Progenitor cell of endocrine pancreas (in vitro differentiated cells): ENCODE measurements at places on chromosomes 11 and 22.

DNA sequence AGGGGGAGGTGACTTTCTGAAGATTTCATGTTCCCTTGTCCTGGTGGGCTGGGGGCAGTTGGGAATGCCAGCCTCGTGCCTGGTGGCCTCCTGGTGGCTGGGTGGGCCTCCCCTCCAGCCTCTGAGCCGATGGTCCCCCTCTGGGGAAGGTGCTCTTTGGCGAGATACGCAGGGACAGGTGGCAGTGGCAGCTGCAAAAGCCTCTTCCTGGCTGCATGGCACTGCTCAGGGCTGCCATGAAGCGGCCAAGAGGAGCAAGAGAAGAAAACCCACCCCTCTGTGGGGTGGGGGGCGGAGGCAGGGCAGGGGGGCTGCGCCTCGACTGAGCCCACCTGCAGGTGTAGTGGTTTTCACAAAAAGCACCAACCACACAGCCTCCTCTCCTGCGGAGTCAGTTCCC lies 61.8 kb upstream of the PHF21B start:
- DNase-seq = no peak

DNA sequence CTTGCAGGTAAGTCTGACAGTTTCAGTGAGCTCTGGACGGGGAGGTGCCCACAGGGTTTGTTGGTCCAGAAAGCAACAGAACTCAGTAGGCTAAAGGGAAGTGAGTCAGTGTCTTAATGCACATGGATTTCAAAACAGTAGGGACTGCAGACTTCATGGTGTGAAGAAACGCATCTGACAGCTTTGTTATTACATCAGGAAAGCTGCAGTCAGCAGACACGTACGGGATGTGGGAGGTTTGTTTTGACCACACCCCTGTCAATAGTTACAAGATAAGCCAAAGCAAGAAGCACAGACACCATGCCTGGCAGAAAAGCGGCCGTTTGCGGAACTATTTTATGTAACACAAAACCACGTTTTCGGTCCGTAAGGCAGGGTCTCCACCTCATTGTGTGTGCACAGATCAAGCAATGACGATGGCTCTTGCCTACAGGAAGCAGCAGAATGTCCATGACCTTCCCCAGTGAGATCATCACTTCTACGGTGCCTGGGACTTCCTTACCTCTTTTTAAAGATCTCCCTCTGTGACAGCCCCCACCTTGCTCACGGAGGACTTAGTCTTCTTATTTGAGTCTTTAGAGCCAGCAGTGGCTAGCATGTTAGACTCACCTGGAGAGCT lies 58.2 kb upstream of the FTH1 start:
- no peak for DNase-seq

DNA sequence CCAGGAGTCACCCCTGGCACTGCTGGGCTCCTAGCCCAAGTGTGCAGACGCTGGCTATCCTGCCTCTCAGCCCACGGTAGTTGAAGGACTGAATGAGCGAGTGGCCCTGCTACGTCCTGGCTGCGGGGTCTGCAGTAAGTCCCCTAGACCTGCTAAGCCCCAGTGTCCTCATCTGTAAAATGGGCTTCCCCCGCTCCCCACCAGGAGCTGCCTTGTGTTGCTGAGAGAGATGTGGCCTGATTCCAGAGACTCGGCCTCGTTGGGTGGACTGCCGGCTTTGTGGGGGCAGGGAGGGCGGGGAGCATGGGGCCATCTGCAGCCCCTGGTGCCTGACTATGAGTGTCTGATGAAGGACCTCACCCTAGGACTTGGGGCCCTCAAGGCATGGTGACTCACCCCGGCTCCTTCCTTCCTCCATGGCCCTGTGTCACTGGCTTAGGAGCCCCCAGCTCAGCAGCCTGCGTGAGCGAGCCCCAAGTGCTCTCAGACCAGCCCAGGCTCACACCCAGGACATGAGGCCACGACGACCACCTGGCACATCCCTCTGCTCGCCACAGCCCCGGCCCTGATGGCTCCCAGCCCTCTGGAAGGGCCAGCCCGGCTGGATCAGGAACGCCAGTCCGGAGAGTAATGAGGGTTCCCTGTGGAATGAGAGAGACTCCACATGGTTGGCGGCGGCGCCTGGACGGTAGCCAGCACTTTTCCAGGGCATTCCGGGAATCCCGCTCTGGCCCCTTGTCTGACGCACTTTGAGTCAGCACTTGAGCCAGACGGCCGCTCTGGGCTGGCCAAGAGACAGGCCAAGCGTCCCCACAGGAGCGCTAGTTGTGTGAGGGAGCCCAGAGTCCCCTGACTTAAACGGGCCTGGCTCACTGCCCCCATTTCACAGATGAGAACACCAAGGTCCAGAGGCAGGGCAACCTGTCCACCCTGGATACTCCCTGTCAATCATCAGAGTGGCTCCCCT lies 50.5 kb upstream of the SHISAL1 start:
- no peak for DNase-seq

- DNase-seq = no peak
These were observed 11.7 kb downstream of the MSANTD2 start for GRCh38 chr11:124788521-124788920.

DNA sequence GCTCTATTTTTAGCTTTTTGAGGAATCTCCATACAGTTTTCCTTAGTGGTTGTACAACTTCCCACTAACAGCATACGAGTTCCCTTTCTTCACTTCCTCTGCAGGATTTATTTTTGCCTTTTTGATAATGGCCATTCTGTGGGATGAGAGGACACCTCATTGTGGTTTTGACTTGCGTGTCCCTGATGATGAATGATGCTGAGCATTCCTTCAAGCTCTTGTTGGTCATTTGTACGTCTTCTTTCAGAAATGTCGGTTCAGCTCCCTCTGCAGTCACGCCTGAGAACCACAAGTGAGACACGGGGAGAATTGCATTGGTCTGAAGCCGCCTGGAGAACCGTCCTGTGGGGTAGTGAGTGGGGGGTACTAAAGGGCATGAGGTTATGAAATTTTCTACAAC lies 2.0 kb upstream of the KRTAP5-10 start:
- no peak for DNase-seq

DNA sequence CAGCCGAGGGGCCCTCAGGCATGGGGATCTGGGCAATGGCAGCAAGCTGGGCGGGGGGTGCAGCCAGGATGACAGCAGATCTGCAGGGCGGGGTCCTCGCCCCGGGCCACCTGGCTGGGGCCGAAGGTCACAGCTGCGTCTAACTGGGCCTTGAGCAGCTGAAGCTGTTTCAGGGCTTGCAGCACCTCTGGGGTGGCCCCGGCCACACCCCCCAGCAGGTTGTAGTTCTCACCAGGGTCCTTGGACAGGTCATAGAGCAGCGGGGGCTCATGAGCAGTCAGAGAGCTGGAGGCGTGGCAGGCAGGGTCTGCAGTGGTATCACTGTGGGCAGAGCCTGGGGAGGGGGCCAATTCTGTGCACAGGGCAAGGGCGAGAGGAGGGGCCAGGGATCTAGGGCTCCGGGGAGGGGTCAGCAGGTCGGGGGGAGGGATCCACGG lies 2.8 kb downstream of the ARSA start:
- no peak for DNase-seq

DNA sequence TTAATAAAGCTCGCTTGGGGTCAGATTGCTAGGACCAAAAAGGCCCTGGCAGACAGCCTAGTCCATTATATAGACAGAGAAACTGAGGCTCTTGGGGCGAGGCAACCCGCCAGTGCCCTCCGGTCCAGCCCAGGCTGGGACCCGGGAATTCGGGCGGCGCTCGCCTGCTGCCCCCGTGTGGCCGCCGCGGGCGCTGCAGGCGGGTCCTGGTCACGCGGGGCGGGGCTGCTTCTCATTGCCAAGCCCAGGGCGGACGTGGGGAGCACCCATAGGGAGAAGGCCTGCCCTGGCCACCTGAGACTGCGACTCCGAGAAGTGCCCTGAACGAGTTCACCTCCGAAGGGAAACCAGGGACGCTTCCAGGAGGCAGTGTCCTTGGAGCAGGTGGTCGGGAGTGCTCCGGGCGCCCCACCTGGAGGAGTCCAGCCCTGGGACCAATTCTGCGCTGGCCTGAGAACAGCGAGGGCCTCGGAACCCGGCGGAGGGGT lies 36.0 kb upstream of the CSNK1E start:
- DNase-seq = peak; percentile 61
